Tongue (tissue), 3 donors: ENCODE measurements at places on chromosomes 12 and 14. TPM values are rescaled to one million over a fixed set of nuclear protein-coding genes. Genes with fewer than 3 reads are reported as not detected.

DNA sequence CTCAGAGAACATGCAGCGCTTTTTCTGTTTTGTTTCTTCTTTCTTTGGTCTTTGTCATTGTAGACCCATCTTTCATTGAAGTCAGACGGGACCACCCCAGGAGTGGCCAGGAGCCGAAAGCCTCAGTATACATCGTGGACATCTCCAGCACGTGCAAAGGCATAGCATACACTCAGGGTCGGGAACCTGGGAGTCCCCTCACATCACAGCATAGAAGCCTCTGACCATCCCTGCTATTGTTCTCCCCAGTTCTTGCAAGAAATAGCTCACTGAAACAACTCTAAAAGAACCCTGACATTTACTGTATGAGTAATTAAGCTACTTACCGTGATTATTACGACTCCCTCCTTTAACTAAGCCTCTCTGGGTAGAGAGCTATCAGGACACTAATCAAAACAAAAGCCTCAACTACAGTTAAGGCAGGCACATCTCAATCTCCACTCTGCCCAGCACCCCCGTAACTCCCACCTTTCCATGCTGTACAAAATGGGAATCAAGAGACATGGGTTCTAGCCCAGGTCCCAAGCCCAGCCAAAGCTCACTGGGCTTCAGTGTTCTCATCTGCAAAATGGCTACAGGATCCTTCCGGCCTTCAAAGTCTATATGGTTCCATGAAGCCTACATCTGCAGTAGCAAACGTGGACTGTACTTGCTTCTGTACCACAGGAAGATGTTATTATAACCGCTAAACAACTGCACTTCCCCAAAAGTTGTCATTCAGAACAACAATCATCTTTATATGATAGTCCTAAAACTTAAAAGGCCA is 6.7 kb downstream of the CCDC88C start:
- no peak for DNase-seq

GRCh38 chr14:81301371-81301770 is 80.6 kb upstream of the GTF2A1 start:
- no peak for DNase-seq

Gene HOXC13
- not detected for total RNA-seq

DNA sequence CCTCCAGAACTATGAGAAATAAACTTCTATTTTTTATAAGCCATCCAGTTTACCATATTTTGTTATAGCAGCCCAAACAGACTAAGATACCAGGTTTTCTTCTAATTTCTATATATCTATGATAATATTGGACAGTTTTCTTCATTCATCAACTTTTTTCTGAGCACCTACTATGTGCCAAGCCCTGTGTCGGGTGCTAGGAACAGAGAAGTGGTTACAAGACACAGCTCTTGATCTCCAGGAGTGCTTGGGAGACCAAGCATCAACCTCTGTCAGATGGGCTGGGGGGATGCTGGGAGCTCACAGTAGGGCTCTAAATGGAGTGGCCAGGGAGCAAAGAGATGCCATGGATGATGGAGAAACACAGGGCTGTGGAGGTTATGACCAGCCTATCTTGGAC is 2.9 kb upstream of the WSCD2 start:
- DNase-seq = no peak

- no peak for DNase-seq
Observed at GRCh38 chr14:103946975-103947374, 4.6 kb upstream of the RD3L start.

Gene ERBB3
- 147 TPM for total RNA-seq

Gene LRRC10
- total RNA-seq = not detected

GRCh38 chr14:70619708-70620107 is 19.3 kb upstream of the MED6 start:
- no peak for DNase-seq

- no peak for DNase-seq
Observed at GRCh38 chr12:66024949-66025348, 105.6 kb downstream of the LLPH start.

Gene LTBP2
- 29.1 TPM for total RNA-seq

GRCh38 chr14:99075771-99076375 is 196.1 kb downstream of the BCL11B start:
- DNase-seq = no peak

- DNase-seq = peak; percentile 66
Observed at GRCh38 chr12:95623554-95624170, 72.4 kb upstream of the USP44 start.
